ENCODE measurements at places on chromosomes 4 and X.

- no peak for DNase-seq
Measured at GRCh38 chr4:8317474-8317873, 47.9 kb downstream of the HTRA3 start.

DNA sequence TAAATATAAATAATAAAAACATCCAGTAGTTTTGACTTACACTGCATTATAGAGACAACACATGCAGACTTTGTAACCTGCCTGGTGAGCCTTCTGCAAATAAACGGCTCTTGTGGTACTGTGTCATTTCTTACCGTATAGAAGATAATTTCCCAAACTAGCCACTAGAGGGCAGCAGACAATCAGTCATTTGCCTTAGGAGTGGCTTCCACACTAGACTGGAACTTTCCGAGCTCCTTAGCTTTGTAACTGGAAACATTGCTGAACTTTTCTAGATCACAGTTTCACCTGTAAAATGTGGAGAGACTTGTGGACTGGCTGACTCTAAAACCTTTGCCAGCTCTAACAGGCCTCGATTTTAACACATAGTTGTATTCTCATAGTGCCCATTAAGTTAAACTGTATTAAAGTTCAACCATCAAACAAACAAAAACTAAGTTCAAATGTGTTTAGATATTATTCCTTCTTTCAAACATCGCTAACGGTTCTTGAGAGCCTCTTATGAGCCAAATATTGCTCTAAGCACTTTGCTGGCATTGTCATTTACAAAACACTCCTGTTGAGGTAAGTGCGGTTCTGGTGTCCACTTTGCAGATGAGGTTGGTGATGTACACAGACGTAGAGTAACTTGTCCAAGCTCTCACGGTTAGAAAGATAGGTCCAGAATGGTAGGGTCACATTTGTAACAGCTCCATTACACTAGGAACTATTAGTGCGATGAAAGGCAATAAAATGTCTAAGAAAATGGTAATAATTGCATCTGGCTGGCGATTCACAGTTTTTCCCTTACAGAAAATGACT lies 345.5 kb downstream of the ANK2 start:
- peak; percentile 48 for DNase-seq

DNA sequence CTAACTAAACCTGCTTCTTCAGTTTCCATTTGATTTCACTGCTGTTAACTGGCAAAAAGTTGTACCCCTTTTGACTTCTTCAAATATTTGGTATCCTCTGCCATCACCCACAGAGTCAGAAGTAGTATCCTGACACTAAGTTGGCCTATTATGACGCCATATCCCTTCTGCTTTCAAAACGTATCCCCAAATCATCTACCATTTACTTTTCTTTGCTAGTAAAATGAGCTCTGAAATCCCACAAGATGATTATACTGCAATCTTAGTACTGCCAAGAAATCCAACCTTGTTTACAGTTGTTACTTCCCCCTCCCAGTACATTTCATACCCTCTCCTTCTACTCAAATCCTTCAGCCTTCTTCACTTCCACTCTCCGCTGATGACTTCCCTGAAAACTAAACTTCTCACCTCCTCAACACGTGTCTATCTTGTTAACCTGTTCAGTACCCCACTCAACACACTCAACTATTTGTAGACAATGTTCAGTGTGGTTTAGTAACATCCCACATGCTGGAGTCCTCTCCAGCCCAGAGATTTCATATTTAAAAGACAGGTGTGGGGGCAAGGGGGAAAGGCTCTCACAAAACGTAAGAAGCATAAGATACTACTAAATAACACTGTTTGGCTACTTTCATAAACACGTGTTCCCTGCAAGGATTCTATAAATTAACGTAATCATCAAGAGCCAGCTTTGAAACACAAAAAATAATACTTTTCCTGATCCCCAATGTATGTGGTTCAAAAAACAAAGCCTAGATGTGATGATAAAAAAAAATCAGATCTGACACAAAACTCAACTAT lies 1.3 kb downstream of the NAF1 start:
- no peak for DNase-seq

DNA sequence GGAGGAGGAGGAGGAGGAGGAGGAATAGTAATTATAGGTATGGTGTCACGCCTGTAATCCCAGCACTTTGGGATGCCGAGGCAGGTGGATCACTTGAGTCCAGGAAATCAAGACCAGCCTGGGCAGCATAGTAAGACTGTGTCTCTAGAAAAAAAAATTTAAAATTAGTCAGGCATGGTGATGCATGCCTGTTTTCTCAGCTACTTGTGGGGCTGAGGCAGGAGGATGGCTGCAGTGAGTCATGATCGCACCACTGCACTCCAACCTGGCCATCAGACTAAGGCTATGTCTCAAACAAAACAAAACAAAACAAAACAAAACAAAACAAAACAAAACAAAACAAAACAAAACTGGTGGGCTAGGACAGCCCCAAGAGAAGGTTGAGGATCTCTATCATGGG lies 3.0 kb downstream of the STARD8 start:
- DNase-seq, result no peak

- peak; percentile 91 for DNase-seq
Measured at GRCh38 chr4:150087006-150087405, 8.8 kb downstream of the DCLK2 start.

GRCh38 chr4:23232987-23233386 lies 540.2 kb downstream of the GBA3 start:
- no peak for DNase-seq

GRCh38 chr4:56320293-56320692 lies 67.0 kb downstream of the AASDH start:
- peak; percentile 80 for DNase-seq

- DNase-seq, result no peak
Measured at GRCh38 chrX:124406294-124407014, 60.1 kb downstream of the SH2D1A start.

DNA sequence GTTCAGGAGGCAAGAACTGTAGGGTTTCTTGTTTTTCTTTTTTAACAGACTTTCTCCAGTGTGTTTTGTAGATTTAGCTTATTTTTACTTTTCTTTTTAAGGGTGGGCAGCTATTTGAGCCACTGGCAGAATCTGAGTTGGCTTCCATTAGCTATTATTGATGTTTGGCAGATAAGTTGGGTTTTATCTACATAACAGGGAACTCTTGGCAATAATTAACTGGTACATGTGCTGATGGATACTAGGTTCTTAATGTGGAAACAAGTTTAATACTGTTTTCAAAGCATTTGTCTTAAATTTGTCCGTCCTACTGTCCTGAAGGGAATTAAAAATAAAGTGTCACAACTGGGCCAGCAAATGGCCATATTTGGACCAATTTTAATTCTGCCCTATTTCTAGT lies 80.5 kb downstream of the PHOX2B start:
- DNase-seq, result no peak

DNA sequence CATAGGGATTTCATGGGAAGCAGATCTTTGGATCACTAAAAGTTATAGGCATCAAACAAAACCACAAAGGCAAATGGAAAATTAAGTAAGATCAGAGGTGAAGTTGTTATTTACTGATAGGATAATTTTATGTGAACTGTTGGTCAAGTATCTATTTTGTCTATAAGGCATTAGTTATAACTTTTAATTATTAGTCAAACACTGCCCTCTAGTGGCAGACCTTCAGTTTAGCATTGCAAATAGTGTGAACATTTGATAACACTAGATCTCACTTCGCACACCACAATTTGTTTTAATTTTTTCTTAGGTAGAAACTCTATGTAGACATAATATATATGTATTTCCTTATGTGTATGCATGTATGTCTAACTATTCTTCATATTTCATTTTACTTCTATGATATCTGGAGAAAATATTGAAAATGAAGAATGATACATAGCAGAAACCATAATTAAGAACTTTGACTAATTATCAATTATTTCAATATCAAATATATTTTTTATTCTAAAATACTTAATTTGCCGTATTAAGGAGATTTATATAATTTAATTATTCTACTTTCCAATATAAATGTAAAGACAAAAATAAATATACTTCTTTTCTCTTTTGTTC lies 214.5 kb upstream of the TACR3 start:
- DNase-seq, result peak; percentile 85
